Stimulated activated CD4-positive, alpha-beta T cell treated with anti-CD3 and anti-CD28 coated beads, Interleukin-4, amount 100 ng/mL, for 48 hours (primary cell): ENCODE measurements at places on chromosomes 2 and 18.
A peak's percentile ranks its signal among the peaks of the same experiment; 100 is the strongest.

- no peak for DNase-seq
Observed at GRCh38 chr2:204280262-204280668, 265.0 kb upstream of the PARD3B start.

DNA sequence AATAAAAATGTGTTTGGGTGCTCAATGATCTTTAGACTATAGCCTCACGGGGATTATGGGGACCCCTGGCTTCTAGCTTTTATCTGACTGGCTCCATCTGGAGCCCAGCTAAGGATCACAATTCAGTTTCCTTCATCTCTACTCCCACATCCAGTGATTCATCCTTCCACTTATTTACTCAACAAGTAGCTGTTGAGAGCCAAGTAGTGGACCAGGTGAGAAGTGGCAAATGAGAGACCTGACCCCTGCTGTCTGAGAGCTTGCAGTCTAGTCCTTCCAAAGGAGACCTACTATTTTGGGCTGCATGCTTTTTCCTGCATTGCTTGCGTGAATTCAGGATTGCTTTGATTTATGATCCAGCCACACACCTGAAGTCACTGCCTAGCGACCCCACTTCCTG lies 10.7 kb upstream of the DSG3 start:
- DNase-seq = no peak

DNA sequence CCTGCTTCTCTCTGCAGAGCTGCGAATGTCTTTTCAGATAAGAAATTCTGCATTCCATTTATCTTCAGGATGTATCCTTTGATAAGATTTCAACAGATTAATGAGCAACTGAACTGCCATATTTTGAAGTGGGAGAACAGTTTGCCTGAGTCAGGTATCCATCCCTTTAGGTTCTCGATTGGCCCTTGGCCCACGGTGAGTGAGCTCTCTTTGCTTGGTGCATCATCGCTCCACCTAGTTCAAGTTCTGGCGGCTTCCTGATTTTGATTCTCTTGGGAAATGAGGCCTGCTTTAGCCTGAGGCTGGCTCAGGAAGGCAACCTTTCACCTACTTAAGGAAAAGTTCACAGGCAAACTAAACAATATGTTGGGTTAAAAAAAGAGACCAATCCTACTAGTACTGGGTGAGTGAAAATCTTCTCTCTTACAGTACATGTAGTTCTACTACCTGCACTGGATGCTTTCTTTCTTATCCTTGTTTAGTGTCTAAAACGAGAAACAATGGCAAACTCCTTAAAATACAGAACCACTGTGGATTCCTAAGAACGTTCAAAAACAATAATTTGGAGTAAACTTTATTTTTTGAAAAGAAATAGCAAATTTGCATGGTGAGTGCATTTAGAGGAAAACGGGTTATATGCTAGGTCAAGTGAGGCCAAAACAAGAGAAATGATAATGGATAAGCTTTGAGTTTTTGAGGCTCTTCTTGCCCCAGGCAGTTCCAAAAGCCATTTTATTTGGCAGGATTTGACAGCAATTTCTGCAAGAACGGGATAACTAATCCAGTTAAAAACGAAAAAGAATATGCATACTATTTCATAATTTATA lies 837 bp upstream of the ACSL3 start:
- DNase-seq = no peak

DNA sequence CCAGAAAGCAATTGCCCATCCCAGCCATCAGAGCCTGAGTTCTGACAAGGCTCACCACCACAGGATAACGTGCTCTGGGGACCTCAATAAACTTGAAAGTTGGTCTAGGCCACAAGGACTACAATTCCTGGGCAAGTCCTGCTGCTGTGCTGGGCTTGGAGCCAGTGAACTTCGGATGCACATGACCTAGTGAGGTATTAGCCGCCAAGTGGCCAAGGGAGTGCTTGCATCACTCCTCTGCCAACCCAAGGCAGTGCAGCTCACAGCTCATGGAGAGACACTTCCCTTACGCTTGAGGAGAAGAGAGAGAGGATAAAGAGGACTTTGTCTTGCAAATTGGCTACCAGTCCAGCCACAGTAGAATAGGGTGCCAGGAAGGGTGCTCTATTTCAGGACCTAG lies 219.6 kb downstream of the MBD2 start:
- DNase-seq = no peak

GRCh38 chr2:239343946-239344856 lies 56.6 kb downstream of the HDAC4 start:
- no peak for DNase-seq

GRCh38 chr2:130819608-130820278 lies 17.0 kb upstream of the ARHGEF4 start:
- no peak for DNase-seq

DNA sequence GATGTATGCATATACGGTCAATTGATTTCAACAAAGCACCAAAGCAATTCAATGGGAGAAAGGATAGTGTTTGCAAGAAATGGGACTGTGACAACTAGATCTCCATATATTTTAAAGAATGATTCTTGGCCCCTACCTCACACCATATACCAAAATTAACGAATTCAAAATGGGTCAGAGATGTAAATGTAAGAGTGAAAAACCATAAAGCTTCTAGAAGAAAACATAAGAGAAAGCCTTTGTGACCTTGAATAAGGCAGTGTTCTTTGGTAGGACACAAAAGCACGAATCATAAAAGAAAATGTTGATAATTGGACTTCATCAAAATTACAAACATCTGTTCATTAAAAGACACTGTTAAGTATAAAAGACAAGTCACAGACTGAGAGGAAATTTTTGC lies 5.0 kb upstream of the PROC start:
- no peak for DNase-seq

GRCh38 chr2:222802514-222803196 lies 58.2 kb upstream of the ACSL3 start:
- DNase-seq = no peak

DNA sequence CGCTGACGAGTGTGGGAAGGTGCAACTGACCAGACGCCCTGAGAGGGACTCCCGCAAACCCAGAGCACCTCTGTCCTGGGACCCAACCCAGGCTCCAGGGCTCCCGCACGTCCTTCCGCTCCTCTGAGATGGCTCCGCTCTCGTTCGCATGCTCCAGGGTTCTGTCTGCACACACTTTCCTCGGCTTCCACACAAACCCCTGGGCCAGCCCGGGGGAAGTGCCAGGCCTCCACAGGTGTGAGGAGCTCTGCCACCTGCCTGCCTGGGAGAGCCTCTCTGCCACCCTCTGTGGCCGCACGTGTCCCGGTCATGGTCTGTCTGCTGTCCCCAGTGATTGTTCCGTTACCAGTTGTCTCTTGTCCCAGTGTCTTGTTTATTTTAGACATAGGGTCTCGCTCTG lies 222.9 kb downstream of the HDAC4 start:
- DNase-seq = no peak

DNA sequence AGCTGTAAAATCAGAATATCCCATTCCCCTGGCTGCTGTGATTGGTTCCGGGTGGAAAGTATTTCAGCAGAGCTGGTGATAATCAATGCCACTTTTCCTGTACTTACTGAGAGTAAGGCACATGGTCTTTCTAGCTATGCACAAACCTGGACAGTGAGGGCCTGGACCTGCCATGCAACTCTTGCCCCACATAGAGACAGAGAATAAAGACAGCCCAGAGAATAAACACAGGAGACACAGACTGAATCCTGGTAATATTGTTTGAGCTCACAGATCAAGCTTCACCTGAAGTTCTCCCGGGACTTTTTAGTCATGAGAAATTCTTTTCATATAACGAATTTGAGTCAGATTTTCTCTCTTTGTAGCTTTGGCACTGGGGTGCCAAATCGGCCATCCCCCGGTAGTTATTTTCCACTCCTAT lies 81.9 kb downstream of the ACAA2 start:
- no peak for DNase-seq

DNA sequence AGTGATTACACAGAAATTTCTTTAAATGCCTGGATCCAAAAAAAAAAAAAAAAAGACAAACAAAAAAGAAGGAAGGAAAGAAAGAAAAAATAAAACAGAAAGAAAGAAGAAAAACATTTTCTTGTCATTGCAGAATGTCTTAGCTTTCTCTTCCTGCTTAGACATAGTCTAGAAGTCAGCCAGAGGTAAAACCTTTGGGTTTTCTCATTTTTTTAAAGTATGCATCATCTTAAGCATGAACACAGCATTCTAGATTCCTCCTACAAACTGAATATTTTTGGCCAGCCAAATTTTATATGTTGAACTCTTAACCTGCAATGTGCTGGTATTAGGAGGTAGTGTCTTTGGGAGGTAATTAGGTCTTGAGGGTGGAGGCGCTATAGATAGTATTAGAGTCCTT lies 243.9 kb downstream of the TRIB2 start:
- DNase-seq = no peak

- no peak for DNase-seq
Observed at GRCh38 chr18:2716394-2717326, 61.1 kb downstream of the SMCHD1 start.

GRCh38 chr2:67516362-67516761 lies 119.2 kb downstream of the ETAA1 start:
- DNase-seq = no peak

DNA sequence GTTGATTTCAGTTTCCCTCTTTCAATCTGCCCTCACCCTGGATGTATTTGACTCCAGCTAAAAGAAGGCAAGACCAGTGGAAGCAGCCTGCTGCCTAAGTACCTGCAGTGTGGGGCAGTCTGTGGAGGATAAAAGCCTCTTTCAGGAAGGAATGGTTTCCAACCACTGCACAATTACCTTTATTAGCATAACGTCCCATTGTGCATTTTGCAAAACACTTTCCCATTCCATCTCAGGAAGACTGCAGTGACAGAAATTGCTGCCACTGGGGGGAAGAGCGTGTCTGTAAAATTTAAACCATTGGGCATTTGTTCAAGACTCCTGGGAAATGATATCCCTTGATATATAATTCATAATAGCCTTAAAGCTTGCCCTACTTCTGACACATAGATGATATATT lies 26.2 kb downstream of the CYRIA start:
- no peak for DNase-seq

GRCh38 chr2:54332386-54332785 lies 76.4 kb upstream of the TSPYL6 start:
- DNase-seq = no peak

DNA sequence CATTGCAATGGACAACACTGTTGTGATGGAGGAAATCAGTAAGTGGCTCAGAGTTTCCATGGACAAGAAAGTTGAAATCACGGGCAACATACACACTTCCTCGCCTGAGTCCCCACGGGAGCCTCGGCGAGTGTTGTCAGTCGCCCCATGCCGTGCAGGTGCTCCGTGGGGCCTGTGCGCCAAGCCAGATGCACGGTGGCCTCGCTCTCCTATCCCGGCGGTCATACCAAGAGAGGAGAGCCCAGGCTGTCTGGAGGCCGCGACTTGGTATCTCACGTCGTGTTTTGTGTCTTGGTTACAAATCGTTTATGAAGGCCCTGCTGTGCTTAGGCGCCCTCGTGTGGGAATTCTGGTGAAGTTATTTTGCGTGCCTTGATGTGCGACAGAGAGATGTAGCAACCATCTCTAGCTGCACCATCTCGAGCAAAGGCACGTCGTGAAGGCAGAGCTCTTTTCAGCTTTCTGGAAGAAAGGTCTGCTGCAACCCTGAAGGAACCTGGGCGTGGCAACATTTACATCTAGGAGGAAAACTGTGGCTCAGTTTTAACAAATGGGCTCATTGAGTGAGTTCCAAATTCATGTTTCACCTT lies 21.8 kb downstream of the ATG4B start:
- peak; percentile 16 for DNase-seq

GRCh38 chr2:233689501-233689900 lies 3.2 kb upstream of the UGT1A6 start:
- DNase-seq = no peak

DNA sequence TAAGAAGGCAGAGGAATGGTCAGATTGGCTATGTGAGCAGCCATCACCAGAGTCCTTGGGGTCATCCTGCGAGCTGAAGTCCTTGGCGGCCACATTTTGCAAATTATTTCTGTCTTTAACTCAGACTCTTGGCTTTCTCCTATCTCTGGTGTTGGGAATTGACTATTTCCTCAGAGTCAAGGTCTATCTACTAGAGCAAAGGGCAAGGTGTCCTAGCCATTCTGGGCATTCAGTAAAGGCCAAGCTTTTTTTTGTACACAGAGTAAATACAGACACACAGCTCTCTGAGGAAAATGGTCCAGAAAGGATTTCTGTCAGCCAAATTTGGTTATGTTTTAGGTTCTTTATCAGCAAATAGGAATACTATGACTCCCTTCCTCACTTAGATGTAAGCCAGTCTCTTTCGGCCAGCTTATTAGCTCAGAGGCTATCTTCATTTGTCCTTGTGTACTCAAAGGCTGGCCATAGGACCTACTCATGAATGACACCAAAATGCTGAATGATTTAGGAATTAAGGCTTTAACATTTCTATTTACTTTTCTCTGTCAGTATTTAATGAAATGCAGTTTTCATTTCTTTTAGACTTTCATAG lies 146.5 kb downstream of the CNTNAP5 start:
- no peak for DNase-seq

DNA sequence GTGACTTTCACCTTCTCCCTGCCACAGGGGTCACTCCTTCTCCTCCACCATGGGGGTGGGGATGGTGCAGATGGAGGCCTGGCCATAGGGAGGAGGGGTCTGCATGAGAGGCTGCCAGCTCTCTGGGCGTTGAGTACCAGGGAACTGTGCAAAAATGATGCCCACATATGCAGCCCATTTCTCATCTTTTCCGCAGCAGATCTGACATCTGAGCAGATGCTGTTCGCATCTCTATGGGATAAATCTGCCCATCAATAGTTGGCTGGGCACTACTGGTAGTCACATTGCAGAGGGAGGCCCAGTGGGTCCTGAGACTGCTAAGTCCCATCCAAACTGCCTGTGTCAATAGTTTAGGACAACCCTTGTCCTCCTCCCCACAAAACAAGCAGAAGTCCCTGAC lies 45.9 kb upstream of the LGALSL start:
- no peak for DNase-seq

DNA sequence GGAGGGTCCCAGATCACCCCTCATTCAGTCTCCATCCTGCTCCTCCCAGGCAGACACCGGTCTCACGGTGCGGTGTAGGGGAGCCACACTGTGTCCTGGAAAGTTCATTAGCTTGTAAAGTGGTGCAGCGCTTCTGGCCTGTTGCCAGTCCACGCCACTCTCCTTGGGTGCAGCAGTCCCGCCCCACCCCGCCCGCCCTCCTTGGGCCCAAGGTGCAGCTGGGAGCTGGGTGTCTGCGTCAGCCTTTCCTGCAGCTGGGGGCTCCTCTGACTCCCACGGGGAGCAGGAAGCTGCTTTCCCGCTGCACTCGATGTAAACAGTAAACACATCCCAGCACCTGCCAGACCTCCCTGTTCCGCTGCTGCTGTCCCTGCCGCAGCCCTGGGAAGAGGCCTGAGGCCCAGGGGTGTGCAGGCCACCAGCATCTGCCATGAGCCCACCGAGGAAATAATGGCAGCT lies 53.8 kb upstream of the ASB18 start:
- no peak for DNase-seq

GRCh38 chr18:43420950-43421349 lies 143.7 kb upstream of the SYT4 start:
- DNase-seq = no peak

GRCh38 chr2:72204786-72205503 lies 57.3 kb upstream of the CYP26B1 start:
- no peak for DNase-seq
